ENCODE measurements at places on chromosomes 2 and 18. TPM values are rescaled to one million over a fixed set of nuclear protein-coding genes. Genes with fewer than 3 reads are reported as not detected.

Gene CABYR
- 0.46 TPM for total RNA-seq

DNA sequence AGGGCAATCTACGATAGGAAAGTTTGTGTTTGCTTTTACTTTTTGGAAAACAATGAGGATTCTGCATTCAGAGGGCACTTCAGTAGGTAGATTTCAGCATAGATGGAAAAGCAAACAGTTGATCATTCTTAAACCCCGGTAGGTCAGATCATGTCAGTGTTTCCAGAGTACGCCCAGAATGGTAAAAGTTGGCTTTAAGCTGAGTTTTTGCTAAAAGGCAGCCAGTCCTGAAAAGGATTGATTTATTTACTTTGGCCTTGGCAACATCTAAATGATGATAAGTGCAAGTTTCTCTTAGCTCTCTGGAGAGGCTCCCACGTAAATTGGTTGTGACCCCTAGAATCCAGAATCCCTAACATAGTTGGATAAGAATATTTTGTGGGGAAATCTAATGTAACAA, 168.0 kb downstream of the DIS3L2 start:
- H3K36me3 ChIP-seq, result peaks cover 6% of the 10 kb centered on the region
- H3K27ac ChIP-seq, result no peak overlapping the region
- no peak overlapping the region for H3K4me3 ChIP-seq
- no peaks in the 10 kb centered on the region for H3K4me1 ChIP-seq
- DNase-seq, result no peak
- H3K27me3 ChIP-seq, result no peaks in the 10 kb centered on the region

- no peak overlapping the region for H3K27ac ChIP-seq
- H3K27me3 ChIP-seq, result peaks cover 4% of the 10 kb centered on the region
- peaks cover 59% of the 10 kb centered on the region for H3K4me1 ChIP-seq
- no peaks in the 10 kb centered on the region for H3K36me3 ChIP-seq
These were observed 103.3 kb upstream of the ID2 start for GRCh38 chr2:8578335-8579244.

DNA sequence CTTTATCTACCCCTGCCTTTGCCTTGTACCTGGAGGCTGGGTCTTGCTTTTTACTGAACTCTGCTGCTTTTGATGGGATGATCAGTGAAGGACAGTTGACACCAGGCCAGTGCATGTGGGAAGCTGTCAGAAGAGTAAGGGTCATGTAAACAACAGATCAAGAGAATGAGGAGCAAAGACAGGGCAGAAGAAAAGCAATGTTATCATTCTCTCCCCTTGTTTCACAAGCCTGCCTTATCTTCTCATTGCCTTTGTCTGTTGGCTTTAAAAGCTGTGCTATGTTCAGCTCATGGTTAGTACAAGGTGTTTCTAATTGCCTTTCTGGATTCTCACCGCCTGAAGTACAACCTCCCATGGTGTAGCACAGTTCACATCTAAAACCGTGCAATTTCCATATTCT, 27.6 kb downstream of the LYPD1 start:
- H3K4me1 ChIP-seq, result no peaks in the 10 kb centered on the region
- peaks cover 8% of the 10 kb centered on the region for H3K27me3 ChIP-seq
- no peak overlapping the region for H3K27ac ChIP-seq
- H3K36me3 ChIP-seq, result no peaks in the 10 kb centered on the region
- DNase-seq, result no peak
- H3K4me3 ChIP-seq, result no peak overlapping the region

Gene PLCD4
- 0.83 TPM for total RNA-seq

- no peaks in the 10 kb centered on the region for H3K27me3 ChIP-seq
- DNase-seq, result no peak
- H3K36me3 ChIP-seq, result no peaks in the 10 kb centered on the region
- no peak overlapping the region for H3K4me3 ChIP-seq
- H3K4me1 ChIP-seq, result peaks cover 18% of the 10 kb centered on the region
- no peak overlapping the region for H3K27ac ChIP-seq
These were observed 206.3 kb downstream of the SEPTIN10 start for GRCh38 chr2:109407276-109408042.

Gene MOCOS
- 0.07 TPM for total RNA-seq

Gene DUSP19
- total RNA-seq, result 4.0 TPM

- H3K4me3 ChIP-seq, result no peak overlapping the region
- H3K27me3 ChIP-seq, result peaks cover 2% of the 10 kb centered on the region
- H3K27ac ChIP-seq, result no peak overlapping the region
- no peaks in the 10 kb centered on the region for H3K4me1 ChIP-seq
- H3K36me3 ChIP-seq, result peaks cover 3% of the 10 kb centered on the region
- DNase-seq, result no peak
These were observed 48.0 kb upstream of the CYP1B1 start for GRCh38 chr2:38123911-38124310.

Gene KRTCAP3
- 5.9 TPM for total RNA-seq

GRCh38 chr2:45622336-45623075, 11.4 kb upstream of the SRBD1 start:
- H3K4me3 ChIP-seq, result no peak overlapping the region
- peaks cover 16% of the 10 kb centered on the region for H3K27me3 ChIP-seq
- DNase-seq, result no peak
- no peaks in the 10 kb centered on the region for H3K36me3 ChIP-seq
- H3K27ac ChIP-seq, result no peak overlapping the region

DNA sequence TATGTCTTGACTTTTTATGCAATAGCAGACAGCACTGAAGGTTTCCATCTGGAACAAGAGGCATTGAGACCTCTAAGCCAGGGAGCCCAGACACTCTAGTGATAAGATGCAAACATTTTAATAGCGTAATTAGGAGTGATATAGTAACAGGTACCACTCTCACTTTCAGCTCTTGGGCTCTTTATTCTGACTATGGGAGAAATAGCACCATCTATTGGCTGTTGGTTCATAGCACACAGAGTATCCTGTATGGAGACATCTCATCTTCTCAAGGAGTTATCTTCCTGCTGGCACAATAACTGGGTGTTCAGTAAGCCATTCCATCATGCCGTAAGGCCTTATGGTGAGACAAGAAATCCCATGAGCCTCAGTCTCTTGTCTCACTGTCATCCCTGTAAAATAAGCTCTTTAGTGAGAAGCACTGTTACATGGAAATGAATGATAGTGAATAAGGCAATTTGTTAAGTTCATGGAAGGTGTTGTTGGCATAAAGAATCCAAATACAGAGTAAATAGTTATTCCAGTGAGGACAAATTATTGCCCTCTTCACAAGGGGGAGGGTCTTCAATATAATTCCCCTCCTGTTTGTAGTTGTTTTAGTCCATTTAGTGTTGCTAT, 48.3 kb downstream of the THUMPD2 start:
- H3K27ac ChIP-seq, result no peak overlapping the region
- peaks cover 24% of the 10 kb centered on the region for H3K36me3 ChIP-seq
- peaks cover 11% of the 10 kb centered on the region for H3K4me1 ChIP-seq
- DNase-seq, result no peak
- peaks cover 3% of the 10 kb centered on the region for H3K27me3 ChIP-seq

- no peak overlapping the region for H3K27ac ChIP-seq
- no peak overlapping the region for H3K4me3 ChIP-seq
- H3K36me3 ChIP-seq, result no peaks in the 10 kb centered on the region
- no peaks in the 10 kb centered on the region for H3K4me1 ChIP-seq
These were observed 369.2 kb downstream of the NYAP2 start for GRCh38 chr2:225768741-225769140.

Gene GNLY
- total RNA-seq, result 21.6 TPM

DNA sequence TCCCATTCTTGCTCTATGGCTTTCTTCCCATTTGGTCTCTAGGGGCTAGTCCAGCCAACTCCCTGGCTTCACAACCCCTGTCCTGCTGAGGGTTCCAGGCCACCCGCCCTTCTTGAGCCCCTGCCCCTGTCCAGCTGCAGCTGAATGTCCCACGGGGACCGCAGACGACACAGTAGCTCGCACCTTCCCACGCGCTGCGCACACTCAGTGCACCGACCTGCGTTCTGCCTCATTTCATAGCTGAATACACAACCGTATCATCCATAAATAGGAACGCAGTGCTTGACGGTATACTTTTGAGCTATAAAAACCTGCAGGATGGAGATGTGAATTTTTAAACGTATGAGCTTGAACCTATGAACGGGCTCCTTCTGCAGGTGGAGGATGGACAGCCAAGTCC, 660.4 kb upstream of the SALL3 start:
- H3K27me3 ChIP-seq, result no peaks in the 10 kb centered on the region
- DNase-seq, result no peak
- H3K4me3 ChIP-seq, result no peak overlapping the region
- no peak overlapping the region for H3K27ac ChIP-seq
- no peaks in the 10 kb centered on the region for H3K4me1 ChIP-seq

DNA sequence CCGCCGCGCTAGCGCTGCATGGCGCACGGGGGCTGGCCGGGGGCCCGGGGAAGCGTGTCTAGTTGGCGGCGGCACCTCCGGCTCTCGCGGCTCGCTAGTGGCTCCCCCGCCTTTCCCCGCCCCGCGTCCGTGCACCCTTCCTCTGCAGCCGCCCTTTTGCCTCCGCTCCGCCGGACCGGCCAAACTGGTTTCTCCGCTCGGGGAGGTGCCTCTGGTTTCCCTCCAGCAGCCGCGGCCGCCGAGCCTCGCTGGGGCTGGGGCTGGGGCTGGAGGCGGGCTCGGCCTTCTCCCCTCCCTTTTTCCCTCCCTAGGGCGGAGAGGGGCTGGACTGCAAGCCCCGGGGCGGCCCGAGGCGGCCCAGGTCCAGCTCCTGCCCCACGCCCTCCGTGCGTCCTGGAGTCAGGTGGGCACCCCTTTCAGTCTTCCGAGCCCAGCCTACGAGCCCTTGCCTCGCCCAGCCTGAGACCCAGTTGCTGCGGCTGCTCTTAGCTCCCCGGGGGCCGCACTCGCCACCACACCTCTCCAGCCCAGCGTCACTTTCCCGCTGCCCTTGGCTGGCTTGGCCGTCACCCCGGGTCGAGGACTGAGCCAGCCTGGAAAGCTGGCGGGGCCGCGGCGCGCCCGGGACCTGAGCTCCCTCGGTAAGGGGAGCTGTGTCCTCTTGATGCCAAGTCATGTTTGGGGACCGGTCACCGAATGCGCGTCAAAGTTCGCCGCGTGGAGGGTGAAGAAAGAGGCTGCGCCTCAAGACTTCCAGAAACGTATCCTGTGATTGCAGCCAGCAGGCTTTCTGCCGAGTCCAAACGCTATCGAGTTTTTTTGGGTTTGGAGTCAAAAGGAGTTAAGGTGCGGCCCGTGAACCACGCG, at the start of gene ATP8B1:
ATP8B1 (minus strand) TSS at position 213 of the 867 bp plus-strand sequence. CDS start 71,508 bp downstream, outside the sequence.
- peaks cover 49% of the 10 kb centered on the region for H3K27me3 ChIP-seq
- peaks cover 14% of the 10 kb centered on the region for H3K4me1 ChIP-seq
- peak; percentile 14 for DNase-seq
- H3K27ac ChIP-seq, result no peak within 1 kb of the TSS
- H3K4me3 ChIP-seq, result peak within 1 kb of the TSS; percentile 61

DNA sequence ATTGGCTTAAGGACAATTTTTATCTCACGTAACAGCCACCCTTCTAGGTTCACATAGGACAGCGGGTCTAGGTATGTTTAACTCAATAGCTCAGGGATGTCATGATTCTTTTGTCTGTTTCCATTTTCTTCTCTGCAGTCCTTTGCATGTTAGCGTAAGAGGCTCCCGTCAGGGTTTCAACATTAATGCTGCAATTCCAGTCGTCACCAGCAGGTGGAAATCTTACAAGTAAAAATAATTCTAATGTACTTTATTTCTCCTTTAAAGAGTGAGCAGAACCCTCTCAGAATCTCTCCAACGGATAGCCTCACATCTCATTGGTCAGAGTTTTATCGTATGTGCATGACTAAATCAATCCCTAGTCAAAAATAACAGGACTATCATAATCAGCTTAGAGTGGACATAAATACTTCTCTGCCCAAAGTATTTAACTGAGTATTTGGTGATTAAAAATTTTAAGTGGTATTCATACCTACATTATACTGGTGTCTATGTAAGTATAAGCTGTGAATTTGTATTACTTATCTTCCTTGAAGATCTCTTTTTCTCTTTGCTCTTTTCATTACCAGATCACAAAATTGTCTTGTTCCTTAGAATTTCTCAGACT, 487.2 kb upstream of the GCFC2 start:
- H3K4me3 ChIP-seq, result no peak overlapping the region
- no peaks in the 10 kb centered on the region for H3K27me3 ChIP-seq
- H3K4me1 ChIP-seq, result no peaks in the 10 kb centered on the region
- no peak overlapping the region for H3K27ac ChIP-seq
- no peaks in the 10 kb centered on the region for H3K36me3 ChIP-seq

Gene GPR45
- not detected for total RNA-seq

DNA sequence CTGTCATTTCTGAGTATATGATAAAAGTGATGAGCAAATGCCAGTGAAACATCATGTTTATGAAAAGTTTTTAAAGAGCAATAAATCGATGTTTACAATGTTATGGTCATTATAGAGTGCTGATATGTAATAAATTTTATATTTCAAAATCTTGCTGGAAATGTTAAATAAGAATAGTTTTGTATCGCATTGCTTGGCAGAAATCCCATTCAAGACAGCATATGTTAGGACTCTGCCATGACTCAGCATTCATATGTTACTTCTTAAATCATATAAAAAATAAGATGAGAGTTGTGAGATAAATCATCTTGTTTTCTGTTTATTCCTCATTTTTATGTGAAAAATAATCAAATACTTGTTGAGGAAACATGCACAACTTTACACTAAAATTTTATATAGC, 949.9 kb upstream of the NRXN1 start:
- no peaks in the 10 kb centered on the region for H3K27me3 ChIP-seq
- no peak for DNase-seq
- H3K27ac ChIP-seq, result no peak overlapping the region
- no peak overlapping the region for H3K4me3 ChIP-seq
- H3K36me3 ChIP-seq, result no peaks in the 10 kb centered on the region

DNA sequence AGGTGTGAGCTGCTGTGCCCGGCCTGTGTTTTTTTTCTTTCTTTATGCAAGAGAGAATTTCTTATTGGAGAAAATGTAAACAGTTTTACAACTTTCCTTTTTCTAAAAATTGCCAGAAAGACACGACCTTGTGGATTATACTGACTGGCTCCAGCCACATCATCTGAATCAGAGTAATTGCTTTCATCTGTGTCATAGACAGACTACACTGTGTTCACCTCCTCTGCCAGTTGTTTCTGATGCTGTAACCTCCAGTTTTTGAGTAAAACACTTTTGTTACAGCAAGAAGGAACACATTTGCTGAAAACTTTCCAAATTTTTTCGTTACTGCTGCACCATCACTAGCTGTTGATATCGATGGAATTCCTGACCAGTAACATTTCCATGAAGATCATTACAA, 43.9 kb upstream of the PLEKHM3 start:
- H3K27me3 ChIP-seq, result peaks cover under 1% of the 10 kb centered on the region
- H3K4me1 ChIP-seq, result no peaks in the 10 kb centered on the region
- no peak overlapping the region for H3K27ac ChIP-seq
- H3K36me3 ChIP-seq, result no peaks in the 10 kb centered on the region
- no peak for DNase-seq

GRCh38 chr18:40148960-40149359, 1806.1 kb upstream of the PIK3C3 start:
- no peaks in the 10 kb centered on the region for H3K4me1 ChIP-seq
- H3K27ac ChIP-seq, result no peak overlapping the region
- H3K36me3 ChIP-seq, result no peaks in the 10 kb centered on the region
- no peaks in the 10 kb centered on the region for H3K27me3 ChIP-seq
- no peak for DNase-seq

GRCh38 chr2:196131384-196131937, 39.9 kb downstream of the STK17B start:
- no peak overlapping the region for H3K4me3 ChIP-seq
- DNase-seq, result peak; percentile 83
- H3K27ac ChIP-seq, result peak overlapping the region; percentile 65
- no peaks in the 10 kb centered on the region for H3K27me3 ChIP-seq
- peaks cover 69% of the 10 kb centered on the region for H3K36me3 ChIP-seq

- no peak for DNase-seq
- no peaks in the 10 kb centered on the region for H3K4me1 ChIP-seq
- no peak overlapping the region for H3K27ac ChIP-seq
- H3K27me3 ChIP-seq, result no peaks in the 10 kb centered on the region
These were observed 146.0 kb upstream of the CYP26B1 start for GRCh38 chr2:72293620-72294019.

GRCh38 chr18:79385708-79386341, 9.9 kb upstream of the NFATC1 start:
- H3K27ac ChIP-seq, result no peak overlapping the region
- peaks cover 6% of the 10 kb centered on the region for H3K27me3 ChIP-seq
- no peak for DNase-seq
- H3K4me1 ChIP-seq, result peaks cover 14% of the 10 kb centered on the region
- H3K4me3 ChIP-seq, result no peak overlapping the region
